ENCODE measurements at places on chromosomes 12 and 14.

GRCh38 chr12:28189784-28190320, 404 bp upstream of the CCDC91 start:
- peaks cover 17% of the 10 kb centered on the region for H3K4me1 ChIP-seq
- peak overlapping the region; percentile 97 for H3K4me3 ChIP-seq
- H3K36me3 ChIP-seq = no peaks in the 10 kb centered on the region
- no peaks in the 10 kb centered on the region for H3K27me3 ChIP-seq

- no peak for DNase-seq
- peaks cover 40% of the 10 kb centered on the region for H3K27me3 ChIP-seq
- H3K36me3 ChIP-seq = no peaks in the 10 kb centered on the region
- H3K27ac ChIP-seq = no peak overlapping the region
These were observed 4.1 kb upstream of the STAB2 start for GRCh38 chr12:103583008-103583407.

DNA sequence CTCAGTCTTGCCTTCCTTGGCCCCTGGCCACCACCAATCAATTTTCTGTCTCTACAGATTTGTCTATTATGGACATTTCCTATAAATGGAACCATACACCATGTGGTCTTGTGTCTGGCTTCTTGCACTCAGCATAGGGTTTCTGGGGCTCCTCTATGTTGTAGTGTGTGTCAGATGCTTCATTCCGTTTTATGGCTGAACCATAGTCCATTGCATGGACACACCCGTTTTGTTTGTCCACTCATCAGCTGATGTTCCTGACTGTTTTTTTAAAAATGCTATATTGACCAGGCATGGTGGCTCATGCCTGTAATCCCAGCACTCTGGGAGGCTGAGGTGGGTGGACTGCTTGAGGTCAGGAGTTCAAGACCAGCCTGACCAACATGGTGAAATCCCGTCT, 21.0 kb downstream of the ARL6IP4 start:
- no peak overlapping the region for H3K27ac ChIP-seq
- no peaks in the 10 kb centered on the region for H3K36me3 ChIP-seq
- no peaks in the 10 kb centered on the region for H3K4me1 ChIP-seq
- no peak for DNase-seq

DNA sequence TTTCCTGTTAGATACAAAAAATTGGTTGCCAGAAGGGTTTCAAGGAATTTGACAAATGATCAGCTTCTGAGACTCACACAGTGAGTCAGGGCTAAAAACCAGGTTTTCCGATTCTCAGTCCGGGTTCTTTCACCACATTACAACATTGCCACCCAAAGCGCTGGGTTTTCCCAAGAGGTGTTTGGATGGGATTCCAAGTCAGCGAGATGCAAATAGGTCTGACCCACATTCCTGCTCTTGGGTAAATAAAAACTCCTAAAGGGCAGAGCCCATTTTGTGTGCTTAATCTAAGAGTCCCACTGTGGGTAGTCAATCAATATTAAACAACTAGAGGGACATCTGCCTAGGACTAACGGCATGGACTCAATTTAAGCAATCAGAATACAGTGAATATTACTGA, 5.4 kb upstream of the RIC8B start:
- H3K27me3 ChIP-seq = no peaks in the 10 kb centered on the region
- no peak overlapping the region for H3K27ac ChIP-seq
- DNase-seq = no peak
- no peak overlapping the region for H3K4me3 ChIP-seq
- H3K4me1 ChIP-seq = peaks cover 11% of the 10 kb centered on the region

DNA sequence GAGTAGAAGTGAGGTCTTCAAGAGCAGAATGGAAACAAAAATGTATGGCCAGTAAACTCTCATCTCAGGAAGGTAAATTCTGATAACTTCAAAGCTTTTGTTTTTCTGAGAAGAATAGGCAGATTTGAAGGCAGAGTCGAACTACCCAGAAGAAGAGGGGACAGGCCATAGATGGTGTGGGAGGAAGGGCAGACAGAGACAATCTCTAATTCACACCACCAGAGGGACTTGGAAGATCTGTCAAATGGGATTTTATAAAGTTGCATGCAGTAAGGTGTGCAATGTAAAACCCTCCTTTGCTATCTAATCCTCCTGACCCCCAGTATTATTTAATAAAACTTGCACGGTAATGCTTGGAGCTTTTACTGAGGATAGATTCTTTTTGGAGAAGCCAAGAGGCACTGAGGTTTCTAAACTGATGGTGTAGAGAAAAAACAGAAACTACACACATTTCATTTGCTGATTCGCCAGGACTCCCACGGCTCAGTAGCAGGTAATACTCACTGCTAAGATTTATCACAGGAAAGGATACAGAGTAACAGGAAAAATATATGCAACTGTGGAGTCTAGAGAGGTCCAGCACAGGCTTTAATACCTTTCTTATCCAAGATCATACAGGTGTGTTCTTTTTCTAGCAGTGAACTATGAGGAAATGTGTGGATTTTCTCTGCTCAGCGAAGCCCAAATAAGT, 18.3 kb downstream of the SLC38A2 start:
- no peaks in the 10 kb centered on the region for H3K27me3 ChIP-seq
- H3K27ac ChIP-seq = no peak overlapping the region
- DNase-seq = no peak
- peaks cover 21% of the 10 kb centered on the region for H3K4me1 ChIP-seq

- H3K27me3 ChIP-seq = no peaks in the 10 kb centered on the region
- no peaks in the 10 kb centered on the region for H3K4me1 ChIP-seq
- DNase-seq = no peak
These were observed 9.0 kb downstream of the TGM1 start for GRCh38 chr14:24253936-24254335.

- no peak overlapping the region for H3K27ac ChIP-seq
- no peak for DNase-seq
- no peak overlapping the region for H3K4me3 ChIP-seq
These were observed 41.3 kb downstream of the WNK1 start for GRCh38 chr12:793711-794110.

GRCh38 chr14:80627745-80628144, 313.8 kb downstream of the CEP128 start:
- no peak overlapping the region for H3K27ac ChIP-seq
- no peaks in the 10 kb centered on the region for H3K27me3 ChIP-seq
- H3K36me3 ChIP-seq = no peaks in the 10 kb centered on the region
- no peaks in the 10 kb centered on the region for H3K4me1 ChIP-seq
- no peak for DNase-seq

DNA sequence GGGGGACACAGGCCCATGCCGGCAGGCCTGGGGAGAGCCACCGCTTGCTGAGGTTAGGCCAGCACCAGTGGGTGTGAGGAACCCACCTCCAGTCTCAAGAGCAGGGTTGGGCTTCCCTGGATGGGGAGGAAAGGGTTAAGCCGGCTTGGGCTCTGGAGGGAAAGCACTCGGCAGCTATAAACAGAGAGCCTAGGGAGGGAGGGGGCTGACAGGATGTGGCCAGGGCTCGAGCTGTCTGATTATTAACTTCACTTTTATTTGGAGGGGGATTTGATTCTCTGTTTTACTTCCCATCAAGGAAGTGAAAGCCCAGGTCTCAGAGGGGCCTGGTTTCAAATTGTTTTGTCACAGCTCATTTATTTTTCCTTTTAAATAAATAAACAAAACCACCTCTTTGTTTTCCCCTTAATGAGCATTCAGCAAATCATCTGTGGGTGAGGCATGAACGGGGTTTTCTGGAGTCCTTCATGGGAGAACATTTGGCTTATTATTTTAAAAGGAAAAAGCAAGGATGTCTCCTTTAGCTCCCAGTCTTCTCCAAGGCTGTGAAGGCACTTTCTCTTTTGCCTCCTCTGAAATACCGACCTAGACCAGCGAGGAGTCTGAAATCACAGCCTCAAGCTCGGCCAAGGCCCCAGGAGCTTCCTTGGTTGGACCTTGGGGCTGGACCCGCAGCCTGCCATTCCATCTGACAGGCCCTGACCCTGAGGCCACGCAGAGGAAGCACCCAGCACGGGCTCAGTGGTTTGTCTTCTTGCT, 21.9 kb upstream of the ZFP36L1 start:
- DNase-seq = no peak
- H3K4me3 ChIP-seq = no peak overlapping the region
- H3K4me1 ChIP-seq = peaks cover 23% of the 10 kb centered on the region

DNA sequence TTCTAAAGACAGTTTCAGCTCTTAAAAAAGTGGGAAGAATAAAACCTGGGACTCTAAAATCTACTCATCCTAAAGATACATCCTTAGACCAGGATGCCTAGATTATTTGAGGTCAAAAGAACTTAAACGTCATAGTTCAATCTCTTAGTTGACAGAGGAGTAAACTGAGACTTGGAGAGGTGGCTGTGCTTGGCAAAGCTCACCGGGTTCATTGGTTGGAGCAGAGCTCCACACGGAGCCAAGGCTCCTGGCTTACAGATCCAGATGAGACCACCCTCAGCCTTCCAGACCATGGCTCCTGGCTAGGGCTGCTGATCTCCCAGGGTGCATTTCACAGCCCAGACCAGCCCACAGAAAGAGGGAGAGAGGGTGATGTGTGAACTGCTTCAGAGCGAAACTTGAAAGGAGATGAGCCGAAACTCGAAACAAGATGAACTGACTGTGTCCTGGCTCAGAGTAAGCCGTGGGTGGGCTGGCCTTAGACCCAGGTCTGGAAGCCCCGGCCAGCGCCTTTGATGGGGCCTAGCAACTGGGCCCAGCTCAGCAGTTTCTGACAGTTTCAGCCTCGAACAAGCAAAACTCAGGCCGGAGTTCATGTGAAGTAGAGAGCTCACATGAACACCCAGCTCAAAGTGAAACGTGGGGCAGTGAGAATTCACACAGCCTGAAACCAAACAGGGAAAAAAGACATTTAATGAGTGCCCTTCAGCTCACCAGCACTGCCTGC, 1044.8 kb downstream of the BCL11B start:
- DNase-seq = no peak
- H3K4me3 ChIP-seq = no peak overlapping the region
- H3K27me3 ChIP-seq = no peaks in the 10 kb centered on the region
- H3K36me3 ChIP-seq = no peaks in the 10 kb centered on the region
